Stimulated activated CD8-positive, alpha-beta memory T cell treated with anti-CD3 and anti-CD28 coated beads, Interleukin-7, amount 100 ng/mL, for 48 hours (primary cell): ENCODE measurements at places on chromosomes 11 and 22.

- DNase-seq = no peak
These were observed 4.1 kb downstream of the C11orf52 start for GRCh38 chr11:111922803-111923202.

DNA sequence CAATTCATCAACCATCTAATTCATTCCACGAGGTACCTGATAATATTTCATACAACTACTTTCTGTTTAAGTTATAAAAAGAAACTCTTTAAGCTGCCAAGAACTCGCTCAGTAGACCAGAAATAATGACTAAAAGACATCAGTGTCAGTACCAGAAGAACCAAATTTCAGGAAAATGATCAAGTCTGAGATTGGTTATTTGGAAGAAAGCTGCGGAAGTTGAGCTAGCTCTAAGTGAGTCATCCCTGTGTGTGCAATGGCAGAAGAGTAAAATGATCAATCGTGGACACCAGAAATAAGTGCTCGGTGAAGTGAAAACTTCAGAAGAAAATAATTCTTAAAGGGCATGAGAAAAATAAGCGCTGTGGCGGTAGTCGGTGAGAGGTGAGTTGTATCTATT lies 933.2 kb upstream of the CHORDC1 start:
- no peak for DNase-seq

DNA sequence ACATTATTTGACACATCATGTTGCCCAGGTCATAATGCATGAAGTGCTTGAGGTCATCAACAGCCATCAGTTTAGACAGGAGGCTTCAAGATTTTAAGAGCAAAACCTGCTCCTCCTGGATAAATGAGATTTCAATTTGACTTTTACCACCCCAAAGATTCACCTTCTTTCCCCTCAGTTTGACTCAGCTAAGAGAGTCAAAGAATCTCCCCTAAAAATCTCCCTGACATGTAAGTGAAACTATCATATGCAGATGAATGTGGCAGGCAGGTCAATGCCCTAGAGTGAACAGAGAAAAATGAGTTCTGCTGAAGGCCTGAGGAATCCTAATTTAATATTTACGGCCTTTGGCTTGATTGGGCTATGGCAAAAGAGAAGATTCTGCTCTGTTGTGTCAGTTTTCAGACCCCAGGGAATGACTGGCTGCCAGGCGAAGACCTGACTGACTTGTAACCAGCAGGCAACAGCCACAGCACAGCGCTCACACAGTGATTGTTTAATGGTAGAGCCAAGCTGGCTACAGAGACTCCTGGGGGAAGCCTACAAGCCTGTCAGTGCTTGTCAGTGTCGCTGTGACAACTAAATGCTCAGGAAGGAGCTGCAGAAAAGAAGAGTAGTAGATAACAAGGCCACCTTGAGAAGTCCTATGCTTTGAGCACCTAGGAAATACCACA lies 491.2 kb upstream of the LRRC4C start:
- DNase-seq = no peak

- peak; percentile 64 for DNase-seq
These were observed 8.3 kb downstream of the NDUFV1 start for GRCh38 chr11:67614730-67615714.

DNA sequence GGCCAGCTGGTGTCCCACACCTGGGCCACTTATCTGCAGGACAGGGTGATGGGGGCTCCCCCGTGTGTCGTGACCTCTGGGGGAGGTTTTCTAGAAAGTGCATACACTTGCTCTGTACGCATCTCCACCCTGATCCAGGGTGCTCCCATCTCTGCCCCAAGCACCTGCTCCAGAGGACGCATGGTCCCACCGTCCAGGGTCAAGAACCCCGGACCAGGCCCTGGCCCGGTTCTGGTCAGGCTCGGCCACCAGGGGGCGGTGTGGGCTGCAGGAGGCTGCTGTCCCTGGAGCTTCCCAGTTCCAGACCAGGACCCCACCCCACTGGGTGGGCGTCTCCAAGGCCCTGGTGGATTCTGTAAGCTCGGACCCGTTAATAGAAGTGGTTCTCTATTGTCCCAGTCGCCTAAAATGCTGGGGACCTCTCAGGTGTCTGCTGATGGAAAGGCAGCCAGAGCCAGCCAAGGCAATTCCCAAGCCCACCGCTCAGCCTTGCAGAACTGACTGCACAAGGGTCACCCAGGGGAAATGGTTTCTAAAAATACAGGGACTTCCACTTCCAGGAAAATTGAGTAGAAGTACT lies 34.7 kb upstream of the SEPTIN5 start:
- DNase-seq = no peak

- DNase-seq = no peak
These were observed 57.3 kb upstream of the SORL1 start for GRCh38 chr11:121394785-121395184.

DNA sequence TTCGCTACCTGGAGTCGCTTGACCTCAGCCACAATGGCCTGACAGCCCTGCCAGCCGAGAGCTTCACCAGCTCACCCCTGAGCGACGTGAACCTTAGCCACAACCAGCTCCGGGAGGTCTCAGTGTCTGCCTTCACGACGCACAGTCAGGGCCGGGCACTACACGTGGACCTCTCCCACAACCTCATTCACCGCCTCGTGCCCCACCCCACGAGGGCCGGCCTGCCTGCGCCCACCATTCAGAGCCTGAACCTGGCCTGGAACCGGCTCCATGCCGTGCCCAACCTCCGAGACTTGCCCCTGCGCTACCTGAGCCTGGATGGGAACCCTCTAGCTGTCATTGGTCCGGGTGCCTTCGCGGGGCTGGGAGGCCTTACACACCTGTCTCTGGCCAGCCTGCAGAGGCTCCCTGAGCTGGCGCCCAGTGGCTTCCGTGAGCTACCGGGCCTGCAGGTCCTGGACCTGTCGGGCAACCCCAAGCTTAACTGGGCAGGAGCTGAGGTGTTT lies 12.8 kb downstream of the TSKU start:
- no peak for DNase-seq

GRCh38 chr22:25281675-25282345 lies 62.4 kb downstream of the CRYBB2 start:
- no peak for DNase-seq

DNA sequence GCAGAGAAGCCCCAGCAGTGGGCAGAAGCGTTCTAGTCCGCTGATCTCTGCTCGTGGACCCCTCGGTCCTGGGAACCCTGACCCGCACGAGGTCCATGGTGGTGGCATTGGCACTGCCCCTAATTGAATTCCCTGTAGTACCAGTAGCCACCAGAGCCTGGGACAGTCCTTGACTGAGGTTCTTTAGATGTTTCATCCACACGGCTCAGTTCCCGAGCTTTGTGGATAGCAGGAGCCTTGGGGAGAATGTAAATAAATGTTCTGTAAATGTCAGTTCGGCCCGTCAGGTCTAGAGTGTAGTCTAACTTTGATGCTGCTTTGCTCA lies 39.4 kb upstream of the SEPTIN5 start:
- no peak for DNase-seq
